ENCODE measurements at places on chromosomes 4 and X.

DNA sequence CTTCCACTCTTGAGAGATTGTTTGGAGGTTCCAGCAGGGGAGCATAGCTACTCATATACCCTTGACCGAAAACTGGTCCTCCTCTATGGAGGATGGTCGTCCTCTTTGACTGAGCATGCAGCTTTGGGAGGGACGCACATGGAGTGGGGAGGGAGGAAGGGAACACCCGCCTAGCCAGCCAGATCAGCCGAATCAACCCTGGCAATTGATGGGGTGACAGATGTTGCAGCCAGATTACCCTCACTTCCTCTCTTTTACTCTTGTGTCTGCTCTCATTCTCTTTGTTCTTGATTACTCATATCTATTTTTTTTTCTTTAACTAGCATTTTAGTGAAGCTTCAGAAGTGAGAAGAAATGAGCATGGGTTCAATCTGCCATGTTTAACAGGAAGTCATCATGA is 19.6 kb downstream of the MGST2 start:
- DNase-seq: no peak

- no peak for DNase-seq
Measured at GRCh38 chrX:138986866-138987265, 275.3 kb upstream of the FGF13 start.

DNA sequence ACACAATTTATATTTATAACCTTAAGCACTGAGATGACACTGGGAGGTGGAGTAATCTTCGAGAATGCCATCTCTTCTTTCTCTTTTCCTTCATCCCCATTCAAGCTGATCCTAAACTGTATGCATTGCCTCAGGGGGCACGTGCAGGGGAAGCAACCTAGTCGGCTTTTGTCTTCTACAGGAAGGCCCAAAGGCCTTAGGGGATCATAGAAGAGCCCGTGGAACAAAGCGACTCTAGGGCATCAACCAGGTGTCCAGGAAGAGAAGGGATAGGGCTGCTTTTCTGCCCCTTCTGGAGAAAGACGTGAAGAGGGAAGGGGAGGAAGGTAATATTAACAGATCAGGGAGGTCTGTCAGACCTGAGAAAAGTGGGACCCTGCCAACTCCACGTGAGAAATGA is 6.9 kb upstream of the TLR8 start:
- no peak for DNase-seq

DNA sequence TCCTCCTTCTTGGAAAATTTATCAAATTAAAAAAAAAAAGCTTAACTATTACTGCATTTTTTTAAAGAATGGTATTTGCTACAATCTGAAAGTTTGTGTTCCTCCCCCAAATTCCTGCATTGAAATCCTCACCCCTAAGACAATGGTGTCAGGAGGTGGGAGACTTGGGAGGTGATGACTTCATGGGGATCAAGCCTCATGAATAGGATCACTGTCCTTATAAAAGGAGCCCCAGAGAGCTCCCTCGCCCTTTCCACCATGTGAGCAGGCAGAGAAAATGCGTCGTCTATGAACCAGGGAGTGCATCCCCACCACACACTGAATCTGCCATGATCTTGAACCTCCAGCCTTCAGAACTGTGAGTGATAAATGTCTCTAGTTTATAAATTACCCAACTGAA is 38.0 kb downstream of the DHRSX start:
- DNase-seq: no peak

DNA sequence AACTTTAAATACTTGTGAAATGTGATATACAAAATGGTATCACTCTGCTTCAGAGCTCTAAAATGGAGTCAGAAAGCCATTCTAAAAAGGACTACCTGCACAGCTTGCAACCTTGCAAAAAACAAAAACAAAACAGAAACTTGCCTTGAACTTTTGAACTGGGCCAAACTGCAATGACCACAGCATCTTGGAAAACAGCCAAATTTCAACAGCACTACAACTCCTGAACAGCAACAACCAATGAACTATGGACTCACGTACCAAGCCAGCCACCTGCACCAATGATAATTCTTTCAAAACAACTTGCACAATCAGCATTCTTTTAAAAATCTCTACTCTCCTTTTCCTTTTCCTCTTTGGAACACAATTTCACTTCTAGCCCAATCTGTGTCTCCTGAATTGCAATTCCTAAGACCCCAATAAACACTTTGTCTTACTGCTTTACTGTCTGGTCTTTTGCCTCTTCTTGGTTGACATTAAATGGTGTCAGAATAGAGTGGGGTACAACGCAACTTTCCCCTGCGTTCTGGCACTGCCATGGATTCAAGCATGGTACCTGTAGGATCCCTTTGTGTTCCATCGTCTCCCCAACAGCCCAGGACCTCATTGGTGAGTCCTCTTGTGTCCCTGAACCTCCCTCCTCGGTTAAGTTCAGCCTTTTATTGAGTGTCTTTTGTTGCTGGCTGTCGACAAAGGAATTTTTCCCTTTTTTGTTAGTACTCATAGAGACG is 35.7 kb upstream of the FMR1 start:
- no peak for DNase-seq

- DNase-seq: no peak
Measured at GRCh38 chr4:185370268-185370949, 25.3 kb downstream of the LRP2BP start.

- DNase-seq: no peak
Measured at GRCh38 chr4:16270454-16271328, 44.4 kb upstream of the TAPT1 start.

DNA sequence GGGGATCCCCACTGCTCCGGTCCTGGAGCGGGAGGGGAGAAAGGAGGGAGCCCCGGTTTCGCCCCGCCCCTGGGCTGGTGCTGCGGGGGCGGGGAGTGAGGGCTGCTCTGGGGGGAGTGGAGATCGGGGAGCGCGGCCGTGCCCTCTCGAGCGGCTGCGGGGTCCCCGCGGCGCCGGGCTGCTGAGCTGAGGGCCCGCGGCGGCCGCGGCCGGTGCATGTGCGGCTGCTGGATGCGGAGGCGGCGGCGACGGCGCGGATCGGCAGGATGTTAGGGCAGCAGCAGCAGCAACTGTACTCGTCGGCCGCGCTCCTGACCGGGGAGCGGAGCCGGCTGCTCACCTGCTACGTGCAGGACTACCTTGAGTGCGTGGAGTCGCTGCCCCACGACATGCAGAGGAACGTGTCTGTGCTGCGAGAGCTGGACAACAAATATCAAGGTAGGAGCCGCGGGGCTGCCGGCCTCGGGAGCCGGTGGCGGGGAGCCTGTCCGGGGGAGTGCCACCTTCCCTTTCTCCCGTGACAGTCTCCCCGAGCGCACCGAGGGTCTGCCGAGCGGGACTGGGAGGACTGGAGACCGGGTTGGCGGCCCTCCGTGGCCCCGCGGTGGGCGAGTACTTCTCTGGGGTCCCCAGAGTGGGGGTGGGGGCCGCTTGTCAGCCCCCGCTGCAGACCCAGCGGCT is at the start of gene ING2:
Gene ING2, plus strand, starts transcription at position 129 of the 681 bp plus-strand sequence. Its CDS starts 138 bp downstream, at position 267.
- no peak for DNase-seq

- DNase-seq: no peak
Measured at GRCh38 chr4:130736436-130737185, 1640.7 kb downstream of the C4orf33 start.

DNA sequence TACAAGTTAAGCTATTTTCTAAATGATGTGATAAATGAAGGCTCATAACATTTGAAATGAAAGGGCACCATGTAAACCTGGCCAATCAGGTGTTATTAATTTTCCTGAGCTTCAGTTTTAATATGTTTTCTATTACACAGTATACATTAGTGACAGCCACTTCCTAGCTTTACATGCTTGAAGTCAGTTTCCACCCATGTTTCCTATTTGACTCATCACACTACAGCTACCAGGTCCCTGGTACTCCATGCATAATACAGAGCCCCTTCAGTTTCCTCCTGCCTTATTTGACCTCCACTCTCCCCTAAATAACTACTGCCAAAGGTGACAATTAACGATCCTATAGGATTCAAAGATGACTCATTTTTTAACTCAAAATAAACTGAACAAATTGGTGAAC is 18.3 kb downstream of the ZNF518B start:
- DNase-seq: no peak

DNA sequence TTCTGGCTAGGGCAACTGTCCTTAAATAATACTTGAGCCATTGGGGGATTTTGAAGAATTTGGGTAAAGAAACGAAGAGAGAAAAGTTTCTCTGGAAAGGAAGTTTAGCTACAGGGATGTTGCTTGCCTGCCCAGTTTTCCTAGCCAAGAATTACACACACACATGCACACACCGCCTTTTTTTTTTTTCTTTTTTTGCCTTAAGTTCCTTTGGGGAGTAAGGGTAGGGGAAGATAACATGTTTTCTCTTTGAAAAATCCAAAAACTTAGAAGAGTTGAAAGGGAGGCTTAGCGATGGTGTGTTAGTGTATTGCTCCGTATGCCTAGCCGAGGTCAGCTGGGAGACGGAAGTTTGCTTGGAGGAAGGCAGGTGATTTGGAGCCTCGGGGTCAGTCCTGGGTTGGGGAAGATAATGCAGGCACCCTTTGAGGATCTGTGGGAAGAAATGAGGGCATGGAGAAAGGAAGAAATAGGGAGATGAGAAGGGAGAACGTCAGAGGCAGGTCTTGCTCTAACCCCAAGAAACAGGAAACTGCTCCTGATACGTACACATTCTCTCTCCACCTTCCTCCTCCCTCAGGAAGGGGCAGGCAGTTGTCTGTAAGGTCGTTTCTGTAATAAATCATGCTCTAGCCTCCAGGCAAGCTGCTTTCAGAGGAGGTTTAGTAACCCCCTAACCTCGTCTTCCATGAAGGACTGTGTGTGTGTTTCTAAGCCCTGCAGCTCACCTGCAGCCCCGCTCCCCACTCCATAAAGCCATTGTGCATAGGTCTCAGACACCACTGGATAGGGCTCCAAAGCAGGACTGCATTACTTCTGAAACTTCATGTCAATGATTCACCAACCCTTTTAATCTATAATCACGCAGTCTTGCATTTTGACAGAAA is 10.5 kb downstream of the KLF3 start:
- DNase-seq: no peak

DNA sequence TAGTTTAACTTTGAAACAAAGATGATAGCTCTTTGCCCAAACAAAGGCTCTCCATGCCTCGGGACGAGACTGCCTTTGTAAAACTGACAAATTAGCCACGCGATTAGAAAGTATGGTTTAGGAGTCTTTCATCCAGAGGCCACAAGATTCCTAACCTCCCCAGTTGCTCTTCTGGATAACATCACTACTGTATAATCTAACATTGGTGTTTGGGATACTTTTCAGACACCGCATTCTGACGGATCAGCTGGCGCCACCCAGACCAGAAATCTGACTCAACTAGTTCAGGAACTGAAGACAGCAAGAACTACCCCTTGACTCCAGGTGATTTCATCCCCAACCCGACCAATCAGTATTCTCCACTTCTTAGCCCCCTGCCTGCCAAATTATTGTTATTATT is 98.1 kb upstream of the TEX13D start:
- no peak for DNase-seq

- DNase-seq: no peak
Measured at GRCh38 chr4:121535351-121535750, 154.5 kb upstream of the QRFPR start.

GRCh38 chrX:152847281-152847680 is 16.4 kb downstream of the NSDHL start:
- no peak for DNase-seq

DNA sequence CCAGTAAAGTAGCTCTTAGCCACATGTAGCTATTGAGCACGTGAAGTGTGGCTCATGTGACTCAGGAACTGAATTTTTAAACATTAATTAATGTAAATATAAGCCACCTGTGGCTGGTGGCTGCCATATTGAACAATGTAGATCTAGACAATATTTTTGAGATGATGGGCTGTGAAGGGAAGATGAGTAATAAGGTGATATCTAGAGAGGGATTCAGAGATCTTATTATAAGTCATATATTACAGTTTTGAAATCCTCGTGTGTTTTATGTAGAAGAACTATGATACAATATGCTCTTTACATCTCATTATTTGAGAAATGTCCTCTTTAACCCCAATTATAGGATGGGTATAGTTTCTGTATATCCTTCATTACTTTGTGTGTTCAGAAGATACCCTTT is 5.6 kb downstream of the GAR1 start:
- DNase-seq: no peak

DNA sequence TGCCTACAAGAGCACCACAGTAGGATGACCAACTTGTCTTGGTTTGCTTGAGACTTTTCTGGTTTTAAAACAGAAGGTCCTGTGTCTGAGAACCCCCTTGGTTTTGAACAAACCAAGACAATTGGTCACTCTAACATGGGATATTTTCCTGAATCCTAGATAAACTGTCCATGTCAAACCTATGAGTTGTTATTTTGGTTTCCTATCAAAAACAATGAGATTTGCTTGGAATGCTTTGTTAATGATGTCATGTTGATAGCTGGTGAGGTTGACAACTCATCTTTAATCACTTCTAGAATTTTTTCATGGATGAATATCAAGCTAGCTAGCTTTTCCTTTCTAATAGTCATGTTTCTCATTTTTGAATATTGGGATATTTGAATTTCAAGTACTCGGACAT is 518.3 kb upstream of the ARX start:
- no peak for DNase-seq

GRCh38 chr4:84235126-84235944 is 263.8 kb downstream of the NKX6-1 start:
- no peak for DNase-seq

GRCh38 chrX:12973561-12974304 is 1.2 kb upstream of the TMSB4X start:
- DNase-seq: no peak

- DNase-seq: no peak
Measured at GRCh38 chrX:115255003-115255402, 21.1 kb upstream of the LRCH2 start.

All from activated T-helper 1 cell treated with anti-CD3 and anti-CD28 coated beads, Interleukin-2, amount 50 U/mL, for 16 hours (primary cell).